ENCODE measurements at places on chromosomes 1 and 21.
A peak's percentile ranks its signal among the peaks of the same experiment; 100 is the strongest.

DNA sequence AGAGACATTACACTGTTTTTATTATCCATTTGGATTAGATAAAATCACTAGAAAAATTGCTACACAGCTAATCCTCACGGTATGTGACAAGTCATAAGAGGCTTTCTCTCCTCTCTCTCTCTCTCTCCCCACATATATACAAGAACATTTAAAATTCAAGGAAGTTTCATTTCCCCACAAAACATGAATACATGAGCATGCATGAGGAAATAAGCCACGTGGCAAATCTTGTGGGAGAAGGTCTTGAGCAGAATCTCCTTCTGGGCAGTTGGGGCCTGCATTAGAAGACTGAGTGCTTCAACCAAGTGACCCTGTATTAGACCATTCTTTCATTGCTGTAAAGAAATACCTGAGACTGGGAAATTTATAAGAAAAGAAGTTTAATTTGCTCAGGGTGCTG, 1313.1 kb downstream of the MRPL39 start:
- no peak for DNase-seq

DNA sequence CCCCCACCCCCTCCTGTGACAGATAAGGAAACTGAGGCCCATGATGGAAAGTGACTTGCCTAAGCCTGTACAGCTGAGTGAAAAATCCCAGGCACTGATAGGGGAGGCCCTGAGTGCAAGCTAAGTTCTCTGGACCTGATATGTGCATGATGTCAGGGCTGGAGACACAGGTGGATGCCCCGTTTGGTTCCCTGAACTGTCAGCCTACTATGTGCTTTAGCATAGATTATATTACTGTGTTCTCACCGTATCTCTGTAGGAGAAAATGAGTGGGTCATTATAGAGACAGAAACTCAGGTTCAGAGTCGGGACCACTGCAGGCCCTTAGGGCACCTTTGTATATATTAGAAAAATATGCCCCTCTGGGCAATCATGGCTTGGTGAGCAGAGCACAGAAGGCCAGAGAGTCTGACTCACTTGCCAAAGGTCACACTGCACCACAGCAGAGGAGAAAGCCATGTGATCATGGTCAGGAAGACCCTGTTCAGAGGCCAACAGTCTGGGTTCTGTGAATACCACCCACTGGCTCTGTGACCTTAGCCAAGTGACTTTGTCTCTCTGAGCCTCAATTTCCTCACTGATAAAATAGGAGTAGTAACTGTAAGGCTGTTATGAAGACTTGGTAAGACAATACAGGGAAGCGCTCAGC, 145.8 kb upstream of the WNT4 start:
- DNase-seq = no peak

DNA sequence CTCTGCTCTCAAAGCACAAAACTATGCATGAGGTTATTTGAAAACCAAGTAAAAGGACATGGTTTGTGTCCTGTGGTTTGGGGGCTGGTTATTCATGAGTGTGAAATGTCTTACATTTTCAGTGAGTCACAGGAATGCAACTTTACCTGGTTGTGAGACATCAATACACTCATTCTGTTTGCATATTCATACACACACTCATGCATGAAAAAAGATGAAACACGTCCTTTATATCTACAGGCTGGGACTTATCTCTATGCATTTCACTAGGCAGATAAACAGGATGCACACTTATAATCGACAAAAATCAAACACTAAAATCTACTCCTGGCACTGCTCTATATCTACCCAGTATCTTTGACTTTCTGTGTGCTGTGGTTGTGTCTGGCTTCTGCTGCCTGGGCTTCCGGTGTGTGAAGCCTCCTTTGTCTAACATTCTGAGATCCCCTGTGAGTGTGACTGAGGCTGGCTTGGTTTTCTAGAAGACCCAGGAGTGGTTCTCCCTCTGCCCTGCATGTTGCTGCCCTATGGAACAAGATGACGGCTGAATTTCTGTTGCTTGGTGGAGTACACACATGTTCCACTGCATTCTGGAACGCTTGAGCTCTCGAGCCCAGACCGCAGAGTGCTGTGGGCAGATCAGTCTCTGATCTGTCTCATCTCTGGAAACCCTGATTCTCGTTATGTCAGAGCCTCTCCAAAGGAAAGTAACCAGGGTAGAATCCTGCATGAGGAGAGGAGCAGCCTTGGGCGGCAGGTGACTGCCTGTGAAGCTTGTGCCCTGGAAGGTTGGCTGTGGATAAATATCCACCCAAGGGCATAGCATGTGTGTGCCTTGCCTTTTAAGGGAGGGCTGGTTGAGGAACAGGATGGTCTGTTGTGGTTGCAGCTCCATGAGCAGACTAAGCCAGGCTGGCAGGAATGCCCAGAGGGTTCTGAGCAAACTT, 19.7 kb upstream of the FASLG start:
- peak; percentile 56 for DNase-seq

- no peak for DNase-seq
Observed at GRCh38 chr1:70517444-70517843, 106.4 kb downstream of the CTH start.

- no peak for DNase-seq
Observed at GRCh38 chr1:84847253-84848250, 45.5 kb downstream of the LPAR3 start.

GRCh38 chr1:214326406-214326805, 45.4 kb downstream of the SMYD2 start:
- no peak for DNase-seq

DNA sequence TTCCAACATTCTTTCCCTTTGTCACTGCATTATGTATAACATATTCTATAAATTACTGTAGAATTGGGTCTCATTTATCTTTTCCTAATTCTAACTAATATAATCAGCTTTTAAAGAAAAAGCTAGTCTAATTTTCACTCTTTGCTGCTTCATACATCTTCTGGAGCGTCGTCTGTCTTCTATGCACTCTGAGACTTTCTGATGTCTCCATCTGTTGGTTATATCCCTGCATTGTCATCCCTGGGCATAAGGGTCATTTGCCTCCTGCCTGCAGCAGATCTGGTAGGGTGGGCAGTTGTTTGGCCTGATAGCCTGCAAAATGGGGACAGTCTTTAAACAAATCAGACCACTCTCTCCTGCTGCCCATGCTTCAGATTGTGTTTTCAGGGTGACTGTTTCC, 40.8 kb upstream of the DYNLT5 start:
- DNase-seq = no peak

GRCh38 chr1:29756901-29757725, 520.8 kb downstream of the PTPRU start:
- no peak for DNase-seq

GRCh38 chr21:45971616-45972352, 9.8 kb upstream of the COL6A1 start:
- no peak for DNase-seq

All from effector CD4-positive, alpha-beta T cell (primary cell).